ENCODE measurements at places on chromosomes 12 and 14.
A peak's percentile ranks its signal among the peaks of the same experiment; 100 is the strongest.

DNA sequence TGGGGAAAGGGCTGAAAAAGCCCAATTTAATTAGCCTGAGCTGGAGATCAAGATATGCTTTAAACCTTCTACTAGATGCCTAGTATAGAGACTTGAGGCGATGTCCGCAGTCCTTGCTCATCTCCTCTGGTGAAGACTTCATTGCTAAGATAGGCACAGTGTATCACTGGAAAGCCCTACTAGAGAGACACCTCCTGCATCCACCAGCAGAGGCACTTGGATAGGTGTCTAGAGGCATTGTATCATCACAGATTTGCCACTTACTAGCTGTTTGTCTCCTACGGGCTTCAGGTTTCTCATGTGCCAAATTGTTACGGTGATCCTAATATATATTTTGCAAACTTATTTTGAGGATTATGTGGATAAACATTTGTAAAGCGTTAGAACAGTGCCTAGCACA is 1048.5 kb downstream of the GALC start:
- DNase-seq, result no peak

DNA sequence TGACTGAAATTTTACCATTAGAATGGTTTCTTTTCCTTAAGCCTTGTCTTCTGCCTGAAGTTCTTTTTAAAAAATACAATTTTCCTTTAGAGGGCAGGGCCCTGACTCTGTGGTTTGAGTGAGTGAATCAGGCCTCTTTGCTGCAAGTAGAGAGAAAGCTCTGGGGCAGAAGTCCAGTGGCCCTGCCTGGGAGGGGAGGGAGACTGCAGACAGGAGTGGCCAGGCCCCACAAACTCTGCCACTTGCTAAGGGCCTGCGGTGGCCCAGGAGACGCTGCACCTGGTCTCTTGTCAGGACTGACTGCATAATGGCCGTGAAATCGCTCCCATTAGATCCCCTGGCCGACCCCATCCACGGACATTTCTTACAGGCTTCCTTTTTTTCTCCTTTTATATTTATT is 25.5 kb downstream of the TSPAN11 start:
- DNase-seq, result no peak

DNA sequence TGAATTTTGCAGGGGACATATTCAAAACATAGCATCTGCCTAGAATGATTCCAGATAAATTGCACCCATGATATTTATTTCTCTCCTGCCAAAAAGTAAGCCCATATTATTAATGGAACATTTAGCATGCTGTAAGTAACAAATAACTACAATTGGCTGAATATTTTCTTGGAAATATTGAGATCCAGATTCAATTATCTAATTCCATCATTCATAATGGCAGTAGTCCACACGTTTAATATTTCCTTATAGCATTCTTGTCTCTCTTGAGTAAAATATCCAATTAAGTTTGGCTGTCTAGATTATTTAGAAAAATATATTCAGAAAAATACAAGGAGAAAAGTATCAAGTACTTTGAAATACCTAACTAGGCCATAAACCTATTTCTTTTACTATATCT is 157.5 kb downstream of the FLRT2 start:
- no peak for DNase-seq

- DNase-seq, result no peak
Observed at GRCh38 chr14:32300136-32300535, 29.0 kb upstream of the AKAP6 start.

DNA sequence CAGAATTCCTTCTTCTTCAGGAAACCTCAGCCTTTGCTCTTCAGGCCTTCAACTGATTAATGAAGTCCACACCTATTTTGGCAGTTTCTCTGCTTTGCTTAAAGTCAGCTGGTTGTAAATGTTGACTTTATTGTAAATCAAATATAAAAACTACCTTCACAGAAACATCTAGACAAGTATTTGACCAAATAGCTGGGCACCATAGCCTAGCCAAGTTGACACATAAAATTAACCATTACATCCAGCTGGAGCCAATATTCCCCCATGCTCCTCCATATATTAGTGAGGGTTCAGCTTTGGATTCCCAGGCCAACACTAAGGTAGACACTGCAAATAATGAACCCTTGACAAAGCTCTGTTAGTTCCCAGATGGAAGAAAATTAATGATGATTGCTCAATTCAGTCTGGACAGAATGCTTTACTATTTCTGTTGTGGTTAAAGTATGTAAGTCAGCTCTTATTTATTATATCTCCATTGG is 125.5 kb downstream of the ZFP36L1 start:
- peak; percentile 96 for DNase-seq

GRCh38 chr14:102684298-102684663 is 91.8 kb downstream of the RCOR1 start:
- DNase-seq, result no peak
